ENCODE measurements at places on chromosomes 16 and 17. TPM values are rescaled to one million over a fixed set of nuclear protein-coding genes. Genes with fewer than 3 reads are reported as not detected.

- no peak for DNase-seq
Observed at GRCh38 chr16:28121527-28121926, 58.0 kb upstream of the GSG1L start.

DNA sequence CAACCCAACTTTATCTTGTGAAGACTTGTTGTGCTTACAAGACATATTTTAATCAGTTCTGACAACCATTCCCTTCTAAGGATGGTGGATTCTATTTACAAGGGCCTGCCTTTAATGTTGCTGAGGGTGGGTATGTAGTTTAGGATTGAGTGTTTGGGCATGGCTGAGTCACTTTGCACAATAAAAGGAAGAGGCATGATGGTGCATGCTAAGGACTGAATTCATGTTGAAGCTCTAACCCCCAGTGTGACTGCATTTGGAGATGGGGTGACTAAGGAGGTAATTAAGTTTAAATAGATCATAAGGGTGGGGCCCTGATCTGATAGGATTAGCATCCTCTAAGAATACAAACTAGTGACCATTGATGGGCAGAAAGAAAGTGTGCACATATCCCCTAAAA is 196.1 kb upstream of the HS3ST3A1 start:
- no peak for DNase-seq

GRCh38 chr17:61574542-61575351 is 16.3 kb downstream of the NACA2 start:
- no peak for DNase-seq

- DNase-seq = no peak
Observed at GRCh38 chr17:34163123-34163522, 92.0 kb upstream of the CCL2 start.

DNA sequence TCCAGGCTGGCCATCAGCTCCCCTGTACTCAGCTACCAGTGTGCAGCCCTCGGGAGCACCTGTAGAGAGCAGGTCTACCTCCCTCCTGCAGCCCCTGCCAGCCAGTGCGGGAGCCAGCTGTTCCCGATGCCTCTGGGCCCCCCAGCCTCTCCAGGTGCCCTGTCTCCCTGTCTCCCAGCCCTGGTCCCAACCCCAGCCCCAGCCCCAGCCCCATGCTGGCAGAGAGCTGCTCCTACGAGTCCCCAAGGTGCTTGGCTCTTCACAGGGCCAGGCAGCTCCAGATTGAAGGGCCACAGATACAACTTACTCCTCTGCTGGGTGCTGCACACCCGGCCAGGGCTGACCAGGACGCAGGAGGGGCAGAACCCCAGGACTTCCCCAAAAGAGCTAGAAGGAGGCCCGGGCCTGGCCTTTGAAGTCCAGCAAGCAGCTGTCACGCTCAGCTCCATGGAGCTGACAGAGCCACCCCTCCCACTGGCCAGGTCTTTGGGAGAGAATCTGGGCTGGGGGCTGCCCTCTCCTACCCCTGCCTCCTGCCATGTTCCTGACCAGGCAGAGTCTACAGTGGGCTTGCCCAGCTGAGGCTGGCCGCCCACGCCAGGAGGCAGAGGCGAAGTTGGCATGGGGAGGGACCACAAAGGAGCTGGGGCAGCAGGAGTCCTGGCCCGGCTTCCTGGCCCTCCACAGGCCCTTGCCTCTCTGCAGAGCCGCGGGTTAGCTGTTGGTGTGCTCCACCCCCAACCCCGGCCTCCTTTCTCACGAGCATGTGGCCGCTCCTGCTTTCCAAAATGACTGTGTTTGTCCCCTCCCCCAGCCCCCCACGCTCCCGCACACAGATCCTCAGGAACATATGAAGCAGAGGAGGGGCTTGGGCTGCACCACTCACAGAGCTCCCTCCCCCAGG is 9.5 kb upstream of the ADAM11 start:
- DNase-seq = no peak

DNA sequence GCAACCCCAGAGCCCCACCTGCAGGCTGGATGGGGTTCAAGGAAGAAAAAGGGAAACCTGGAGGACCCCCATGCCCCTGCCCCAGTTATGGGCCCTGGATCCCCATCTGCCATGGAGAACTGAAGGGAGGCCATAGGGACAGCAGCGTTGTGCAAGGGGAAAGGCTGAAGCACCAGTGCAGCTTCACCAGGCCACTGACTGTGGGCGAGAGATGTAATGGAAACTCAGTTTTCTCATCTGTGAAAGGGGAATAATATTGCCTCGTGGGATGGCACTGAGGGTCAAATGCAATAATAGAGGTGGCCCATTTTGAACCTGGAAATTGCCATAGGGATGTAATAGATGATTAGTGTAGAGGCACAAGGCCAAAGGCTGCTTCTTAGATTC is 9.9 kb upstream of the TSPOAP1 start:
- no peak for DNase-seq

DNA sequence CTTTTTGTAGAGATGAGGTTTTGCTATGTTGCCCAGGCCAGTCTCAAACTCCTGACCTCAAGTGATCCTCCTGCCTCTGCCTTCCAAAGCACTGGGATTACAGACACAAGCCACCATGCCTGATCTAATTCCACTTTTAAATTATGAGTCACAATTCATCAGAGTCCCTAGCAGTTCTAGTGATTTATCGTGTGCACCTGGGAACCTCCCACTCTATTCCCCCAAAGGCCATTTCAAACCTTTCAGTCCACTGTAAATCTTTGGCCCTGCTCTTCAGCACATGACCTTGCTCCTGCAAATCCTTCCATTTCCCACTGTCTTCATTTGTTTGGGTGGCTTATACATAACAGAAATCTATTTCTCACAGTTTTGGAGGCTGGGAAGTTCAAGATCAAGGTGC is 73.0 kb downstream of the HS3ST2 start:
- no peak for DNase-seq

DNA sequence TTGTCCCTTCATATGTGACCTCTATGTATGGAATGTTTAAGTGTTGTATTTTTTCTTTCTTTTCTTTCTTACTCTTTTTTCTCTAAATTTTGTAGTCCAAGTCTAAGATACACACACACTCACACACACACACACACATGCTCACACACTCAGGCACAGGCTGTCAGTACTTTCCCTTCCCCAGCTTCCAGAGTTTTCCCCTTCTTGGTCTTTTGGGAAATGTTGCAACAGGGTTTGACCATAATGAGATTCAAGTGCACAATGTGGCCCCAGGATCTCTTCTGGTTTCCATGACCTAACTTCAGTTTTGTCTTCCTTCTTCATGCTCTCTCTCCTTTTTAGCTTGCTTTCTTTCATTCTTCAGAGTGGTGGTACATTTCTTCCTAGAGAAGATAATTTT is 289.8 kb upstream of the FOXF1 start:
- DNase-seq = no peak

- DNase-seq = no peak
Observed at GRCh38 chr17:65181237-65182061, 44.3 kb downstream of the RGS9 start.

The SEZ6L2 gene
- 2.0 TPM for total RNA-seq

The KIF19 gene
- total RNA-seq = 1.7 TPM

The TGFB1I1 gene
- 43.0 TPM for total RNA-seq
